IPS DF 6.9 (cell line): ENCODE measurements at places on chromosomes 12 and 14.

DNA sequence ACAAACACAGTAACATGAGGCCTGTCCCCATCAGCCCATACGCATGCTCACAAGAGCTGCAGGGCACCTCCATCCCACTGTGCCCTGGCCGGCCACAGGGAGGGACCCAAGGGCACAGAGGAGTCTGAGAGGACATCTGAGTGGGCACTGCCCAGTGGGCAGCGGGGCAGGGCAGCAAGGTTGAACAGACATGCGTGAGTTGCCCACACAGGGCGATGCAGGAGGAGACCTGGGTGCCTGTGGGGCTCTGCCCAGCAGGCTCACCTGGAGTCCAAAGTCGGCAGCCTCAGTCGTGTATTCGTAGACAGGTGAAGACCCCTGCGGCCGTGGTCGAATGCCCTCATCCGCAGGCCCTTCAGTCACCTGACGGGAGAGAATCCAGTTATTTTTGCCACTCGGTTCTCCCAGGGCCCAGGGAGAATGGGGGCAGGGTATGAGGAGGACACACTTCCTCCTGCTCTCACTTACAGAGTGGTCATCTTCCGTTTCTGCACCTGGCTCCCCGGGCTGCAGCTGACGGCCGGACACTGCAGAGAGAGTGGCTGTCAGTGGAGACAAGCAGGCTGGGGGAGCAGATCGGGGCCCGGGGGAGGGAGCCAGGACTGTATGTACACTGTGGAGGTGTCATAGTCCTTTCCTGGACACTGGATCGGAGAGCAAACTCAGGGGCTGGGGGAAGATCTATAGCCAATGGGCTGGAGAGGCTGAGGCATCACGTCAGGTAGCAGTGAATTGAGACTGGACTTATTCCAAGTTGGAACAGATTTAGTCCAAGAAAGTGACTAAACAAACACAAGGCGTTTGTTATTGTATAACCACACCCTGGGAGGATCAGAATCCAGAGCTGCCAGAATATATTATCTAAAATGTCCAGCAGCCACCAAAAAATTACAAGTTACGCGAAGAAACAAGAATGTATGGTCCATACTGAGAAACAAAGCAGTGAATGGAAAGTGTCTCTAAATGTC lies 20.7 kb downstream of the AHNAK2 start:
- no peaks in the 10 kb centered on the region for H3K27me3 ChIP-seq
- DNase-seq: no peak
- no peak overlapping the region for H3K4me3 ChIP-seq
- no peaks in the 10 kb centered on the region for H3K36me3 ChIP-seq
- no peaks in the 10 kb centered on the region for H3K4me1 ChIP-seq
- H3K27ac ChIP-seq: no peak overlapping the region

DNA sequence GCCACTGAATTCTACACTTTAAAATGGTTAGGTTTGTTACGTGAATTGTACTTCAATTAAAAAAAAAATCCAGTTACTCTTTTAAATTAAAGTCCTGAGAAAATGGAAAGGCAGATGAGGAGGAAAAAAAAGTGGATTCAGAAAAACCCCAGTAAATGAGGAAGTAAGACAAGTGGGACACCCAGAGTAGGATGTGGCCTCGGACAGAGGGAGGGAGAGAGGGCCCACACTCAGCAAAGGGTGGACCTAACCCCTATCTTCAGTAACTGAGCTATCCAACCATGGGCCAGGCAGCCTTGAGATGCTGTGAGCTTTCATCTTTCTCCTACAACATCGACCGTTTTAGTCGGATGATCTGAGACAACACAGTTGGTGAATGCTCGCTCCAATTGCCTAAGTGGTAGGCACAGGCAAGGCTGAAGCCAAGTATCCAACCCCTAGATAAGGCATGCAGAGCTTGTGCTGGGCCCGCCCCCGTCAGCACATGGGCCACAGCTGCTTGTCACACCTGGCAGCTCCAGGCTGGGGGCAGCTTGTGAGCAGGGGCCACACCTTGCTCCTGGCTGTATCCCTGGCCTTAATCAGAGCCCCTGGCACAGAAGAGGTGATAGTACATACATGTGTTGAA lies 142.1 kb downstream of the TTC7B start:
- H3K27ac ChIP-seq: no peak overlapping the region
- DNase-seq: no peak
- H3K4me1 ChIP-seq: no peaks in the 10 kb centered on the region
- 0 out of 2 replicates have a peak, but pooled peaks cover 2% of the 10 kb centered on the region for H3K36me3 ChIP-seq
- no peak overlapping the region for H3K4me3 ChIP-seq

- H3K4me1 ChIP-seq: no peaks in the 10 kb centered on the region
- H3K4me3 ChIP-seq: no peak overlapping the region
- no peak for DNase-seq
Measured at GRCh38 chr12:56571121-56571520, 49.5 kb downstream of the RBMS2 start.

- H3K36me3 ChIP-seq: no peaks in the 10 kb centered on the region
- H3K27me3 ChIP-seq: 0 out of 2 replicates have a peak, but pooled peaks cover 4% of the 10 kb centered on the region
- H3K4me3 ChIP-seq: no peak overlapping the region
- no peak overlapping the region for H3K27ac ChIP-seq
Measured at GRCh38 chr14:24317141-24317928, 6.0 kb downstream of the LTB4R start.

DNA sequence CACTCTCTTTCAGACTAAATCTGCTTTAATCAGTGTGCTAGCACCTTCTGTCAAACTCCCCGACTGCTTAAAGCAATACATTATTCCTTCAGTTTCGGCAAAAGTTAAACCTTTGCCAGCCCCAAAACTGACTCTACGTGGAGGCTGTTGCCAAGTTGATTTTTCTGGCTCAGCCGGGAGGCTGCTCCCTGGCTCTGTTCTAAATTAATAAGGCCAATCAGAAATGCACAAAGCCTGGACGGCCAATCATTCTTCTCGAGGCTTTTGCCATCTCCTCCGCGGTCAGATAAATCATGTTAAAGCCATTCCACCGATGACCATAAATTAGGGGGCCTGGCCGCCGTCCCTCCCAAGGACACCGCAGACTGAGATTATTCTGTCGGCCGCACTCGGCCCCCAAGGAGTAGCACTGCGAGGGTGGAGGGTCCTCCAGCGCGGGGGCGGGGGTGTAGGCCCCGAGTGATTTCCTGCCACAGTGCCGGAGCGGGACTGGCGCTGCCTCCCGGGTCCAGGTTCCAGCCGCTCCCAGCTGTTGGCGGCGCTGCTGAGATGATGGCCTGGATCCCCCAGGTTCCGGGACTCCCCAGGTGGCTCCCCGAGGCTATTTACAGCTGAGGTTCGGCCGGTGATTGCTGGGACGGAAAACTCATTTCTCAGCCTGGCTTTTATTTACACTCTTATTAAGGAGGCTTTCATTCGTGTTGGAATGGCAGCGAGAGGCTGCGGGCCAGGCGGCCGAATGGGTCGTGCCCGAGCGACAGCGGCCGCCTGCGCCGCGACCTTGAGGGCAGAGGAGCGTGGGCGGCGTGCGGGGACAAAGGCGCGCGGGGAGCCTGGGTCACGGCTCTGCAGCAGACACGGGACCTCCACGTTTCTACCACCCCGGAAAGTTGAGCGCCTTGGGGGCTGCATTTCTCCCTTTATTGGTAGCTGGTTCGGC lies 165.1 kb downstream of the MON2 start:
- H3K4me3 ChIP-seq: peak overlapping the region; percentile 43; the same call in 1 of the 2 replicates
- no peak overlapping the region for H3K27ac ChIP-seq
- no peak for DNase-seq
- H3K27me3 ChIP-seq: peaks cover 2% of the 10 kb centered on the region; the same call in 1 of the 2 replicates
- peaks cover 8% of the 10 kb centered on the region; the same call in 1 of the 2 replicates for H3K4me1 ChIP-seq

GRCh38 chr14:70919774-70920173 lies 12.5 kb downstream of the PCNX1 start:
- no peaks in the 10 kb centered on the region; the same call in 1 of the 2 replicates for H3K4me1 ChIP-seq
- no peak overlapping the region for H3K27ac ChIP-seq
- H3K36me3 ChIP-seq: no peaks in the 10 kb centered on the region
- no peaks in the 10 kb centered on the region for H3K27me3 ChIP-seq

GRCh38 chr12:104454997-104455396 lies 1.8 kb upstream of the CHST11 start:
- DNase-seq: no peak
- H3K4me1 ChIP-seq: peaks cover 4% of the 10 kb centered on the region; the same call in 1 of the 2 replicates
- no peak overlapping the region for H3K27ac ChIP-seq
- H3K4me3 ChIP-seq: no peak overlapping the region

DNA sequence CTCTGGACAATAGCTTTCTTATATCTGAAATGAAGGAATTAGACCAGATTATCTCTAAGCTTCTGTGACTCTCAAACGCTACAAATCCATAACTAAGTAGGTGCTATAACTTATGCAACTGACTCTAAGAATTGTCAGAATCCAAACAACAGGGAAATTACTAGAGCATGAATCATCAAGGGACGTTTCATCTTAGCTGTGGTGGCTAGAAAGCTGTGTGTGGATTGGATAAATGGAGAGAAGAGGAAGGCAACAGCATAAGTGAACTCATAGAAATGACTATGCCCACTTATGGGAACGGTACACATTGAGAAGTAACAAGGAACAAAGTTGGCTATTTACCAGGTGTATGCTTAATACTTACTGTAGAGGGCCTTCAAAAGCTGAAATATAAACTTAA lies 96.0 kb upstream of the NEDD1 start:
- H3K4me3 ChIP-seq: no peak overlapping the region
- H3K4me1 ChIP-seq: peaks cover 2% of the 10 kb centered on the region; the same call in 1 of the 2 replicates
- no peak for DNase-seq
- no peaks in the 10 kb centered on the region for H3K27me3 ChIP-seq

DNA sequence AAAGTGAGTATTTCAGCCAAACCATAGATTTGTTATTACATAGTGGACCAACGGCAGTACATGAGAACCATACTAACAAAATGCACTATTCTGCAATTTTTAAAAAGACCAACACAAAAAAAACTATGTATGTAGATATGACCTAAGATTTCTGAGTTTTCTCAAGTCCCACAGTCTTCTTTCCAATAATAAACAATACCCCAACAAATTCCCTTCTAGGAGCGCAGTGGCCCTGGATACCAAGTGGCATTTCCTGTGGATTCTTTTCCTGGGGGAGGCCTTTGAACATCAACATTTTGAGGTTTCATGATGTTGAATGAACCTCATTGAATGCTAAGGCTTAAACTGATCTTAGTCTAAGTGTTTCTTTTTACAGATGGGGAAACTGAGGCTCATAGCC lies 210.5 kb downstream of the BCAT1 start:
- no peaks in the 10 kb centered on the region for H3K4me1 ChIP-seq
- no peaks in the 10 kb centered on the region for H3K27me3 ChIP-seq
- H3K4me3 ChIP-seq: no peak overlapping the region

- peaks cover 59% of the 10 kb centered on the region for H3K27me3 ChIP-seq
- DNase-seq: no peak
- H3K36me3 ChIP-seq: no peaks in the 10 kb centered on the region; the same call in 1 of the 2 replicates
- H3K4me3 ChIP-seq: no peak overlapping the region
- H3K4me1 ChIP-seq: peaks cover 18% of the 10 kb centered on the region
- H3K27ac ChIP-seq: no peak overlapping the region
Measured at GRCh38 chr12:49294086-49294803, 702 bp upstream of the PRPH start.

DNA sequence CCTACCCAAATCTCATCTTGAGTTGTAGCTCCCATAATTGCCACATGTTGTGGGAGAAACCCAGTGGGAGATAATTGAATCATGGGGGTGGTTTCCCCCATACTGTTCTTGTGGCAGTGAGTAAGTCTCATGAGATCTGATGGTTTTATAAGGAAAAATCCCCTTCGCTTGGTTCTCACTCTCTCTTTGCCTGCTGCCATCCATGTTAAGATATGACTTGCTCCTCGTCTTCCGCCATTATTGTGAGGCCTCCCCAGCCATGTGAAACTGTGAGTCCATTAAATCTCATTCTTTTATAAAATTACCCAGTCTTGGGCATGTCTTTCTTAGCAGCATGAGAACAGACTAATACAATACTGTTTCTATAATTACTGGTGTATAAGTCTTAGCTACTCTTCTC lies 6.5 kb upstream of the BCAT1 start:
- no peak for DNase-seq
- H3K27me3 ChIP-seq: no peaks in the 10 kb centered on the region
- H3K4me3 ChIP-seq: no peak overlapping the region
- no peaks in the 10 kb centered on the region; the same call in 1 of the 2 replicates for H3K4me1 ChIP-seq

DNA sequence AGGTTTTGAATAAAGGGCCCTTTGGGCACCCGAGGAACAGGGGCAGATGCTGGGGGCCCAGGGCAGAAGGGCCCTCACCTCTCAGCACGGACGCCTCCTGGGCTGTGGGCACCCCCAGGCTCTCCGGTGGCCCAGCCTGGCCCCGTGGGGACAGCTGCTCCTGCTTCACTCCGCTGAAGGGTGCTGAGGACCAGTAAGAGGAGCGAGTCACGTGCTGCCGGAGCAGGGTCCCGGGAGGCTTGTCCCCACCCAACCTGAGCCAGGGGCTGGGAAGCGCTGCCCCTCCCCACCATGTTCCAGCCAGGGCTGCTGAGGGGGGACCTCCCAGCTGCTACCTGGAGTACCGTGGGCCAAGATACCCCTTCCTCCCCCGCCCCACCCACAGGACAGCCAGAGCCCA lies 59.5 kb downstream of the RFLNA start:
- peaks cover 51% of the 10 kb centered on the region for H3K36me3 ChIP-seq
- H3K27me3 ChIP-seq: no peaks in the 10 kb centered on the region
- no peak overlapping the region for H3K4me3 ChIP-seq
